ENCODE measurements at places on chromosomes 6 and 20. TPM values are rescaled to one million over a fixed set of nuclear protein-coding genes. Genes with fewer than 3 reads are reported as not detected.

DNA sequence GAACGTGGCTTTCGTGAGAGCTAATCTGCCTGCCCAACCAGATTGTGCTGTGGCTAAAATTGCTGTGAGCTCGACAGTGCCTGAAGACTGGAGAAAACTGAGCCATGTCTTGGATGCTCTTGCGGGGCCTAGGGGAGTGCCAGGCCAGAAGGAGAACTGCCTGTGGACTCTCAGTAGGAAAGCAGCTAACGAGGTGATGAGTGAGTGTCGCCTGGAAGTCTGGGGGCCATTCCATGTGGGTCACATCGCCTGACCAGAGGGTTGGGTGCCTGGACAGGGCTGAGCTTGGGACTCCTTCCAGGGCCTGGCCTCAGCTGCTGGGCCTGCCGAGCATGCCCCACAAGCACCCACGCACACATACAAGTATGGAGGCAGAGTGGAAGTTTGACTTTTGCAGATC, 166.5 kb downstream of the VEGFA start:
- no peak for DNase-seq

The TGM2 gene
- total RNA-seq: 0.35 TPM

DNA sequence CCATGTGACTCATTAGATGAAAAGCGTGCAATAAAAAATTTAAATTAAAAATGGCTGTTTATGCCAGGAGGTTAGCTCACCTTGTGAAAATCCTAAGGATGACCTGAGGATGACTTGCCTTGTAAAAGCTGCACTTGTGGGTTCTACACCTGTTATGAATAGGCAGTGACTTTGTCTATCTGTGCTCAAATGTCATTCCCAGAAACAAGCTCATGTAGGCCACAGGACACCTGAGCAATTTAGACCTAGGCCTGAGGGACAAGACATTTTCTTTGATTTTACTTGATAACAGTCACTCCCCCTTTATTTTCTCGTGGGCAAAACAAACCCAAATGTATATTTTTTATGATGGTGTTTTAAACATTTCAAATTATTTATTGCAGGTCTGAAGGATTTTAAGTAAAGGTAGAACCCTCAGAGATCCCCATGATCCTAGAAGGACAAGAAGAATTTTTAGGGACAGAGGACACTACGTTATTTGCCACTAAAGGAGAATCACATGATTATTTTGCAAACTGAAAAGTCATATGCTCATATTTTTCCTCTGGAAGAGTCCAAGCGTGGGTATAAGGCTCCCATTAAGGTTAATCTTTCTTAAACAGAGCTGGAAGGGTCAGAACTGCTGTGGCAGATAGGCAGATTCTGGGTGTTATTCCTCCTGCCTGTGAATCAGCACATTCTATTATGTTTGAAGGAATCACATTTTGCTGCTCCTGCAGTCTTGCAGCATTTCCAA, 277.5 kb upstream of the MAN1A1 start:
- DNase-seq: no peak

The TUBB2B gene
- total RNA-seq: not detected

DNA sequence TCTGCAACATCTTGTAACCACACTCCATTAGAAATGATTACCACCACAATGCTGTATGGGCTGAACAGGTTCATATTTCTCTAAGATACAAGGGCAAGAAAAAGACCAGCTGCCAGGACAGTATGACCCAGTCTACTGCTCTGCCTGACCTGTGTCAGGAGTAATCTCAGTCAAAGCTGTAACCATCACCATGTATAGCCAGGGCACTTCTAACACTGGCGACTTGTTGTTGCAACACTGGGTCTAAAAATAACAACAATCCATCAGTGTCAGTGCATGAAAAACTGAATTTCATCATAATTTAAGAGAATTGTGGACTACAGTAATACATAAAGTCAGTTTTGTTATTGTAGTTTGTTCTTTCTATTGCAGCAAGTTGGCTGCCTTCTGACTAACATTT, 738.6 kb upstream of the ADGRB3 start:
- no peak for DNase-seq

The GPLD1 gene
- 0.42 TPM for total RNA-seq

DNA sequence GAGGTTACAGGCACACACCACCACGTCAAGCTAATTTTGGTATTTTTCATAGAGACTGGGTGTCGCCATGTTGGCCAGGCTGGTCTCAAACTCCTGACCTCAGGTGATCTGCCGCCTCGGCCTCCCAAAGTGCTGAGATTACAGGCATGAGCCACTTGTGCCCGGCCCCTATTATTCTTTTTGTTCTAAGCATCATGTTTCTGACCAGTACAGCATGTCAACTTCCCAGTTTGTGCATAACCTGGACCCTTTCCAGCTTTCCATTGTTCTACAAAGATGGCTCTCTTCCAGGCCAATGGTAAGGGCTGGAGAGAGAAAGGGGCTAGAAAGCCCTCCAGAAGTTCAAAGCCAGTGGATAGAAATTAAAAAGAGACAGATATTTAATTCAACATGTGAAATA, 91.3 kb upstream of the TNFAIP3 start:
- no peak for DNase-seq

The GSTA2 gene
- not detected for total RNA-seq

The SNRPB2 gene
- total RNA-seq: 99.6 TPM

GRCh38 chr6:52164319-52165094, 21.7 kb upstream of the IL17A start:
- DNase-seq: no peak

GRCh38 chr6:169529931-169530751, 171.7 kb downstream of the WDR27 start:
- peak; percentile 77 for DNase-seq

DNA sequence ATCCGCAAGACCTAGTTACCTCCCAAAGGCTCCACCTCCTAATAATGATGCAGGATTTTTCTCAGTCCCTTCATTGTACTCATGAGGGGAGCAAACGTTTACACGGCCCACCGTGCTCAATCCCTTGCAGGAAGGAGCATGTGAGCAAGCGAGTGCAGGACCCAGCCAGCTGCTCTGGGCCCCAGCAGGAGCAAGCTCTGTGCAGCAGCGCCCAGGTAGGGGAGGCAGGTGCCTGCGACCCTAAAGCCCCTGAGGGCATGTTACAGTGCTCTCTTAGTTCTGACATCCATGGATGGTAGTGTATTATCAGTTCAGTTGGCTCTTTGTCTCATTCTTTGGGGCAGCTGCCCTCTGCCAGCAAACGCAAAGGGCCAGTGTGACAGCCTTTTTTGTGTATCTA, 143.4 kb downstream of the TBXT start:
- no peak for DNase-seq

- DNase-seq: no peak
These were observed 89.3 kb upstream of the JAG1 start for GRCh38 chr20:10763112-10763511.

- no peak for DNase-seq
These were observed 210.5 kb downstream of the FARS2 start for GRCh38 chr6:5471637-5472398.
